ENCODE measurements at places on chromosomes 2 and 18.
A peak's percentile ranks its signal among the peaks of the same experiment; 100 is the strongest.

GRCh38 chr2:151823651-151824050, 4.6 kb downstream of the ARL5A start:
- DNase-seq, result no peak

GRCh38 chr2:199261239-199261638, 196.5 kb downstream of the SATB2 start:
- peak; percentile 59 for DNase-seq

GRCh38 chr18:35939138-35939537, 33.3 kb upstream of the RMP24 start:
- no peak for DNase-seq

DNA sequence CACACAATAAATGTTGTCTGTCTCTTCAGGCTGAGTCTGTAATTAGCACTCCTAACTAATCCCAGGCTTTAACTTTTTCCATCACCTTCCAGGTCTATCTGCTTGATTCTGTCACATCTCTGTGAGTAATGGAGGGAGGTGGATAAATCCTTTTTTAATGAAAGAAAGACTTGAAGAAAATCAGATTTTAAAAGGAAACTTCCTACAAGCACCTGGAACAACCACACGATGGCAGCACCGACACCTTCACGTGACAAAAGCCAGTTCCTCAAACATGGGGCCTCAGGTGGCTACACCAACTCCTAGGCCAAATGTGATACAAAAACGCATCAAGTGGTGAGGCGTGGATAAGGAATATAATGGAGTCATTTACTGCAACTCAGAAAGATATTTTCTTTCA, 41.8 kb downstream of the TGFBRAP1 start:
- peak; percentile 11 for DNase-seq

DNA sequence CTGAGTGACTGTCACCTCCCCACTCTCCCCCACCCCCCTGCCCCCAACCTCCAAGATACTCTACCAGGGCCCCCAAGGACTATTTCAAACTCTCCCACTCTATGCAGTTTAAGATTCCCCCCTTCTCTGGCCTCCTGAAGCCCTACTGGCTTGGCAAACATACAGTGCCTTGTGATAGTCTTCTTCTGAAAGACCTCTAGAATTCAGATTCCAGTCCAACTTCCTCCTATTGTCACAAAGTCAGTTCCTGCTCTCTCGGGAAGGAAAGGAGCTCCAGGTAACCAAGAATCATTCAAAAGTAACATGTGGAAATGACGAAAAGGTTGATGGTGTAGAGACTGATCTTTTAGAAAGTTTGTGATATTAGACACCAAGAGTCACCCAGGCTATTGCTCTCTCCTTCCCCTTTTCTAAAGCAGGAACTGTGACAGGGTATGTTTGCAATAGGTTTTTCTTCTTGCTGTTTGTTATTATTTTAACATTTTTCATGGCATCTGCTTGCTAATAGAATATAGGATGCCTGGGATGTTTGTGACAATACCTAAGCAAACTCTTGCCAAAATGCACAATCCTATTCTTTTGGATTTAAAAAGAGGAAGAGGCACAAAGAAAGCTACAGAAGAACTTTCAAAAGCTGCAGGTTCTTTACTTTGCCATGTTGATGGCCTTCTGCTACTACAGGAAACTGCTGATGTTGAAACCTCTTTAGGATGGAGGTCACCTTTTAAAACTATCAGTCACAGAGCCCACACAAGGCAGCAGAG, 93.5 kb upstream of the MGAT4A start:
- no peak for DNase-seq

DNA sequence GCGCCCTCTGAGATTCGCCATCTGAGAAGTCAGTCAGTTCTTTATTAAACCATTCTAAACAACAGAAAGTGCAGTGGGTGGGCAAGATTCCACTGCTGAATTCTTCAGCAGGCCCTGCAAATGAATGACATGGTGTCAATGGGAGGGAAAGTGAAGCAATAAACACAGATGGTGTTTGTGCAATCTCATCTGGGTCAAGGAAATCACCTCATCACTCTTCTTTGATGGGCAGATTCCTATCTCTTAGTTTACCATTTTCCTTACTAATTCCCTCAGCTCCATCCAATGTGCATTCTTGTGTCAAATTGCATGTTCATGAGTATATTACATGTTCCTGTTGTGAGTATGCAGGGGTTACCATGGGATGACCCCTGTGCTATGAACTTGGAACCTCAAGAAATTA, 100.7 kb upstream of the CYP1B1 start:
- no peak for DNase-seq

GRCh38 chr2:26095758-26096157, 61.9 kb downstream of the RAB10 start:
- no peak for DNase-seq

DNA sequence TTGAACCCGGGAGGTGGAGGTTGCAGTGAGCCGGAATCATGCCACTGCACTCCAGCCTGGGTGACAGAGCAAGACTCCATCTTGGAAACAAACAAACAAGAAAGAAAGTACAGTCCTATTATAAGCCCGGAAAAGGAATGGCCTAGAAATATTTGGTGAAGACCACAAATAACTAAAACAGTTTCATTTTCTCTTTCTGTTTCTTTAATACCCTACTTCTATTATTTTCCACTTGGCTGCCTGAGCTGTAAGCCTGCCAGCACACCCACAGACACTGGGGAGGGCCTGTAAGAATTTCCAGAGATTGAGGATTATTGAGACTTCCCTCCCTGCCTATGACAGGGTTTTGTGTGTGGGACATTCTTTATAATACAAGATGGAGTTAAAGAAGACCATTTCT, 188.0 kb upstream of the DCC start:
- no peak for DNase-seq

GRCh38 chr2:8533923-8534322, 147.9 kb upstream of the ID2 start:
- no peak for DNase-seq

DNA sequence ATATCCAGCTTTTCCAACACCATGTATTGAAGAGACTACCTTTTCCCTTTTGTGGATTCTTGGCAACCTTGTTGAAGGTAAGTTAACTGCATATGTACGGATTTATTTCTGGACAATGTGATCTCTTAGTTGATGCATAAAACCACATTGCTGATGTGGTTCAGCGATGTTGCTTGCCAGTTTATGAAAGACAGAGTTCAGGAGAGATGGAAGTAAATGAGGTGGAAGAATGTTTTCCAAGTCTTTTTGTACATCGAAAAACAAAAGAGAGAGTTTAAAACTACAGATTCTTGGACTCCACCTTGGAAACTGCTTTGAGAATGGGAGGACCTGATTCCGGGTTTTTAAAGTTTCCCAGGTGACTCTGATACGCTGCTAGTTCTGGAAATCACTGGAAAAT, 43.8 kb downstream of the MOB4 start:
- no peak for DNase-seq

DNA sequence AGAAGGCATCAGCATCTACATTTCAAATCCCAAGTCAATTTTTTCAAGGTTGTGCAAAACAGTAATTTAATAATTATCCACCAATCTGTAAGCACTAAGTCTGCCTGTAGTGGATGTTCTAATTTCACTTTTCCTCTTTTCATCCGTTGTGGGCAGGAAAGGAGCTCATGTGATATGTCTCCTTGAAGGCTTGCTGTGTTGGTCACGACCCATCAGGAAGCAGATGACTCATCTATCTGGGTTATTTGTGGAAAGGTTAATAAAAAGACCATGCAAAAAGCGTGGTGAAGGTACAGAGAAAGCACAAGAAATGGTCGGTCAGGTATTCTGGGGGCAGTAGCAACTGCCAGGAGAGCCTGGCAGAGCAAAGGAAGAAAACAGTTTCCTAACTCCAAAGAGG, 476.7 kb upstream of the RAB6C start:
- DNase-seq, result no peak

DNA sequence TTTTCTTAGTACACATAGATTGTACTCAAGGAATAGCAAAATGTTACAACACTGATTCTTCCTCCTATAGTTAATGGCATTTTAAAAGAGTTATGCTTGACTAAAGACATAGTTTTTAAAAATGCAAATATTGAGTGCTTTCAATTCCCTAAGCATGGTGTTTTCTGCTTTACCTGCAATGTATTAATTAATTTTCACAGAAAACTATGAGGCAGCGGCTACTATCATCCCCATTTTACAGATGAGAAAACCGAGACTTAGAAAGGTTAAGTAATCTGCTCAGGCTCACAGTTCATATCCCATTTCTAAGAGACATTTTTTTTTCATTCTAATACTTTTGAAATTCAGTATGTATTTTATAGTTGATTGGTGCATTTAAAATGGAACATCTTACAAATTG, 38.0 kb downstream of the BMP10 start:
- no peak for DNase-seq

DNA sequence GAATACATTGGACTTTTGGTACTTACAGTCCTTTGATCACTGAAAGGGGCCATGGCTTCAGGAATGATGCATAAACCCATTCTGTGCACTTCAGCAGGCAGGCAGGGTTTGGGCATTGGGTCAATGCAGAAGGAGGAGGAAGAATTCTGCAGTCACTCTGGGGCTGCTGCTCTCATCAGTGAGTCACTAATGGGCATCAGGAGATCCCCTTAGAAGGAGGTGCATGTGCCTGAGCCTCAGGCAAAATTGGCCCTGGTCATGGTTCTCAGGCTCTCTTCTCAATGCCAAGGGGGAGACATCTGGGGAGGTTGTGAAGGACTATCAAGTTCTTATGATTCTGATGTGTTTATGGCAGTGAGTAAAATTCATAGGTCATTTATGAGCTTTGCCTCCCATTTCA, 52.0 kb upstream of the TNP1 start:
- no peak for DNase-seq

DNA sequence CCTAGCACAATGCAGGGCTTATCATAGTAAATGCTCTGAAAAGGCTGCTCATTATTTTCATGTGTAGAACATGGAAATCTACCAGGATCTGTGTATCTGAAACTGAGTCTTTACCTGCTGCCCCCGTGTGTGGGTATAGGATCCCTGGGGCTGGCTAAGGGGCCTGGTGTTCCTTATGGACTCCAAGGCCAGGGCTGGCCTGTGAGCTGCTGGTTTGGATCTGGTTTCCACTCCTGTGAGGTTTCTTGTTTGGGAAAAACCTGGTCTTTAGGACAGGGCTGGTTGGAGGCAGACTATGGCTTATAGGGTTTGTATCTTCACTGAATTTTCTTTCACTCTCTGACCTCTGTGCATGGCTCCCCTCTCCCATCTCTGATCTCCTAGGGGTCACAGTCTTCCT, 80.8 kb downstream of the DYSF start:
- no peak for DNase-seq

DNA sequence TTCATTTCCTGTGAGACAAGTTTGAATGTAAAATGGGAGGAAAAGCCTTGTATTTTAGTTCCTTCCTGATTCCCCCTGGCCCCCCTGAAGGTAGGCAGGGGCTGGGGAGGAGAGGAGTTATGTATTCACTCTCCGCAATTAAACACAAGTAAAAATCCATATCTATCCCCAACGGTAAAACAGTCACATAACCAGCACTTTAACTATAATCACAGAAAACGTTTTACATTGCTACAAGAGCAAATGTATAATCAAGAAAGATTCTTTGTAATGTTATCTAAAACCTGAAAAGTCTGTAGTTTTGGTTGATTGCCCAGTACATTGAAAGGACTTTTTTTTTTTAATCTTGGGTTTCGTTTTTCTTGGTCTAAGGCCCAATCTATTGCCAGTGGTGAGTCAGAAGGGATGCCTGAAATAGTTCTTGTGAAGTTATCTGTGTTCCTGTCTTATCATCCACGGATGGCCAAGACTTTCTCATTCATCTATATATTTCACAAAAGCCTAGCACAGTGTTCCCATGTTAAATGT, 34.5 kb upstream of the CCNYL1 start:
- peak; percentile 69 for DNase-seq

GRCh38 chr2:3709225-3709624, 5.8 kb downstream of the DCDC2C start:
- no peak for DNase-seq

DNA sequence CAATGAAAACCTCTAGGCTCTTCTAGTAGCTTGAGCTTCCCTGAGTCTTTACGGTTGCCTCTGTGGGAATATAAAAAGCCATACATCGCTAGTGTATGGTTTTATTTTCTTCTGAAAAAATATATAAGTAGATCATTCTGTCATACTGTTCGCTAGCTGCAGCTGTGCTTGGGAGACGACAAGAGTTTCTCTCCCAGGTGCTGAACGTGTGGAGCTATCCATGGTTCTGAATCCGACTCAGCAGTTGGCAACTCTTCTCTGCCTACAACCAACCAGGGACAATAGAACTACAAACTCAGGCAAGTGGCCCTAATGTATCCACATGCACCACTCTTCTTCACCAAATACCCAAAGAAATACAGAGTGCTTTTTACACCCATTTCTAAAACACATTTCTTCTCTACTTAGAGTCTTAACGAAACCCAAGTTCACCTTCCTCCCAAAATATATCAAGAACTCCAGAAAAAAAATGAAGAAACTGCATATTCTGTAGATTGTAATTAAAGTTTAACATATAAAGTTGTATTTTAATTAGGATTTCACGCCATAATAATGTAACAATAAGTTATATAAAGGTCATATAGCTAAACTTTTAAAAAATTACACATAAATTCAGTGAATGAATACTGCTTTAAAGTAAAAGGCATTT, 2.2 kb upstream of the KCNH7 start:
- DNase-seq, result peak; percentile 26

- DNase-seq, result no peak
These were observed 41.4 kb upstream of the RNU4ATAC start for GRCh38 chr2:121489284-121489683.

DNA sequence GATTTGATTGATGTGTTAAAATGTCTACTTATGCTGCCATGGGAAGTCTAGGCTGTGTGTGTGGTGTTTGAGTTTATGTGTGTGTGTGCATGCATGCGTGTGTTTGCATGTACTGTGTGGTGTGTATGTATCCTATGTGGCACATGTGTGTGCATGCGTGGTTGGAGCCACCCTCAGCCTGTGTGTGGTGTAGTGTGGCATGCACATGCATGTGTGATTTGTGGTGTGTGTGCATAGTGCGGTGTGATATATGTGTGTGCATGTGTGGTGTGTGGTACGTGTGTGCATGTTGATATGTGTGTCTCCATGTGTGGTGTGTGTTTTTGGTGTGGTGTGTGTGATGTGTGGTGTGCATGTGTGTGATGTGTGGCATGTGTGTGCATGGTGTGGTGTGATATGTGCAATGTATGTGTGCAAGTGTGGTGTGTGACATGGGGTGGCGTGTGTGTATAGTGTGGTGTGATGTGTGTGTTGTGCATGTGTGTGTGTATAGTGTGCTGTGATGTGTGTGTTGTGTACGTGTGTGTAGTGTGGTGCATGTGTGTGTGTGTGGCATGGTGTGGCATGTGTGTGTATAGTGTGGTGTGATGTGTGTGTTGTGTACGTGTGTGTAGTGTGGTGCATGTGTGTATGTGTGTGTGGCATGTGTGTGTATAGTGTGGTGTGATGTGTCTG, 66.6 kb upstream of the HDAC4 start:
- no peak for DNase-seq

GRCh38 chr2:85446296-85447221, 28.0 kb downstream of the SH2D6 start:
- DNase-seq, result no peak

GRCh38 chr2:217271813-217272212, 411.9 kb upstream of the TNP1 start:
- no peak for DNase-seq

GRCh38 chr2:174901075-174901474, 104.1 kb downstream of the CHN1 start:
- no peak for DNase-seq

GRCh38 chr2:74593826-74594772, 39.6 kb downstream of the DOK1 start:
- DNase-seq, result no peak

GRCh38 chr18:22470248-22471235, 52.8 kb upstream of the CTAGE1 start:
- peak; percentile 76 for DNase-seq
